H54 (cell line): ENCODE measurements at places on chromosomes 4 and X.

DNA sequence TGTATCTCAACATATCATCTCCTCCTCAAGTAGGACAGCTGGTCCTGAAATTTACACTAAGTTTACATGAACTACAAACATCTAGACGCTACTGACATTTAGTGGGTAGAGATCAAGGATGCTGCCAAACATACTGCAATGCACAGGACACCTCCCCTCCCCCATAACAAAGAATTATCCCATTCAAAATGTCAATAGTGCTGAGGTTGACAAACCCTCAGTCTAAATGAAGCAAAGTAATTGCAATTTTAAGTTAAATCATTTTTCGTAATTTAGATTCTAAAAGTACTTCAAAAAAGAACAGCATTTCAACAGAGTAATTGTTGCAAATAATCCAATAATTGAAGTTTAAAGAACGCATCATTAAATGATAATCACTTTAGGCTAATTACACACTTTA lies 1.2 kb downstream of the PRMT9 start:
- DNase-seq = no peak

DNA sequence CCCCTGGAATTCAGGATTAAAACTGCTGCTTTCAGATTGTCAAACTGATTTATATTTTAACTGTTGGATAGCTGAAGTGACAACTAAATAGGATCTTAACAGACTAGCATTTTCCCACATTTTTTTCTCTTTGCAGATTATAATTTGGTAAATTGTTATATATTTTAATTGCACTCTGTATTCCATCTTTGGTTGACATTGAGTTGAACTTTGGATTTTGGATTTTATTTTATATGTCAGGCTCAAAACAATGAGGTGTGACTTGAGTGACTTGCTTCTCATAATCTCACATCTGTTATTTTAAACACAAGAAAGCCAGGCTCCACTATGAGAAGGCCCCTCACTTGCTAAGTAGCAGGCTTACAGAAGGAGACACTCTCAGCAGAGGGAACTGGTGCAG lies 38.1 kb downstream of the NAA11 start:
- no peak for DNase-seq

DNA sequence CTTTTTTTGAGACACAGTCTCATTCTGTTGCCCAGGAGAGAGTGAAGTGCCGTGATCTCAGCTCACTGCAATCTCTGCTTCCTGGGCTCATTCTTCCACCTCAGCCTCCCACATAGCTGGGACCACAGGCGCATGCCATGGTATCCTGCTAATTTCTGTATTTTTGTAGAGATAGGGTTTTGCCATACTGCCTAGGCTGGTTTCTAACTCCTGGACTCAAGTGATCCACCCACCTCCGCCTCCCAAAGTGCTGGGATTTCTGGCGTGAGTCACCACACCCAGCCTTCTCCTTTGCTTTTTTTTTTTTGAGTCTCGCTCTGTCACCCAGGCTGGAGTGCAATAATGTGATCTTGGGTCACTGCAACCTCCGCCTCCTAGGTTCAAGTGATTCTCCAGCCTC lies 94.1 kb downstream of the PDS5A start:
- no peak for DNase-seq

GRCh38 chr4:67678612-67679011 lies 22.3 kb downstream of the UBA6 start:
- DNase-seq = no peak

DNA sequence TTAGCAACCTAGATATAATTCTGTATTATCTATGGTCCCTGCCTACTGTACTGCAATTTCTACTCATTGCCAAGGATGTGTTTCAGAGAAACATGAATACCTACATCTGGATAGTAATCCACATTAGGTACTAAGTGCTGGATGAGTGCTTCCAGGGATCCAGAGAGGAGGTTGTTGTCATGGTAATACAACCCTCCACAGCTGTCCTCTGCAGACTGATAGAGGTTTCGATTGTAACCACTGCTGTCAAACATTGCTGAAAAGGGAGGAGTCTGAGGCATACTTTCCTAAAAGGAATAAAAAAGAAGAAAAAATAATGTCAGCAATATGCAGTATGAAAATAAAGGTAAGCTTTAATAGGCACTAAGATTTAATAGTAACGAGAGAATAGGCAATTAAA lies 12.5 kb downstream of the RASGEF1B start:
- DNase-seq = no peak

- DNase-seq = no peak
Measured at GRCh38 chr4:176380352-176381157, 60.8 kb downstream of the SPCS3 start.

DNA sequence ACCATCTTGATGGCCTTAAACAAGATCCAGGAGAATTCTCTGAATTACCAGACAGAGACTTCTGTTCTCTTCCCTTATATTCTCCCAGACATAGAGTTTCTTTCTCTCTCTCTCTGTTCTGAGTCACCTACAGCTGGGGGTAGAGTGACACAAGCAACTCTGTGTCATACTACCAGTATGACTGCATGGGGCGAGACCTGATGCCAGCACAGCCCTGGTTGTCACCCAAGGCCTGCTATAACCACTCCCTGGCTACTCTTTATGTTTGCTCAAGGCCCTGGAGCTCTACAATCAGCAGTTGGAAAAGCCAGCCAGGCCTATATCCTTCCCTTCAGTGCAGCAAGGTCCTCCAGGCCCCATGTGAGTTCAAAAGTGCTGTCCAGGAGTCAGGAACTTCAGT lies 114.2 kb upstream of the TENT5D start:
- no peak for DNase-seq
